DMS79 (cell line): ENCODE measurements at places on chromosomes 12 and 14.

- DNase-seq = no peak
Measured at GRCh38 chr12:40946612-40947194, 241.4 kb upstream of the PDZRN4 start.

DNA sequence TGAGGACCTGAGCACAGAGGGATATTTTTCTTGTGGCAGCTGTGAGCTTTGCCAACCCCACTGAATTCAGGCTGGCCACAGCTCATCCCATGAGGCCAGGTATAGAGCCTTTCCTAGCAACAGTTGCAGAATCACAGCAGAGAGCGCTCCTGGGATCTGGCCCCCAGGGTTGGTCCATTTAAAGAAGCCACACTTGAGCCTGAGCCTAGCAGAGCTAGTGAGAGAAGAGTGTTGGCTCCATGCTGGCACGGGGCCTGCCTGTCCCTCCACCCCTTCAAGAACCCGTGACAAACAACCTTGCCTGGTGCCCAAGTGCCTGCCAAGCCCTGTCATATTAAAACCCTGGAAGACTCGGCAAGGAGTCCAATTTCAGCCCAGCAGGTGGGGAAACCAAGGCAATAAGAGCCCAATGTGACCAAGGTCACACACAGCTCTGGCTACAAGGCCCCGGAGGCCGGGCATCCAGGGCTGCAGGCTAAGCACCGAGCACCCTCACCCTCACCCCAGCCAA, 91.6 kb downstream of the LRRC74A start:
- DNase-seq = peak; percentile 99

DNA sequence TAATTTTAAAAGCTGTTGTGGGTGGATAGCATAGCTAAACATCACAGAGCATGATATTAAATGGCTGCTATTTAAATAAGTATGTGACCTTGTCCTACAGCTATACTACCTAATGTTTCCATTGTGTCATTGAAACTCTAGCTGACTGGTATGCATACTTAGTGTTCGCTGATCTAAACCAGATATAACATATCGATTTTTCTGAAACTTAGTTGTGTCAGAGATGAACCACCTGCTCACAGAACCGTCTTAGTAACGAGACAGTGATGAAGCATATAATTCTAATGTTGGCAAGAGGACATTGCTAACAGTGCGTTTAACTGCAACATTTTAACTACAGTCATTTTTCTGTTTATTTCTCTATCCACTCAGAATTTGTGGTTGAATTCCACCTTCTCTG, 36.1 kb upstream of the NUAK1 start:
- DNase-seq = no peak

DNA sequence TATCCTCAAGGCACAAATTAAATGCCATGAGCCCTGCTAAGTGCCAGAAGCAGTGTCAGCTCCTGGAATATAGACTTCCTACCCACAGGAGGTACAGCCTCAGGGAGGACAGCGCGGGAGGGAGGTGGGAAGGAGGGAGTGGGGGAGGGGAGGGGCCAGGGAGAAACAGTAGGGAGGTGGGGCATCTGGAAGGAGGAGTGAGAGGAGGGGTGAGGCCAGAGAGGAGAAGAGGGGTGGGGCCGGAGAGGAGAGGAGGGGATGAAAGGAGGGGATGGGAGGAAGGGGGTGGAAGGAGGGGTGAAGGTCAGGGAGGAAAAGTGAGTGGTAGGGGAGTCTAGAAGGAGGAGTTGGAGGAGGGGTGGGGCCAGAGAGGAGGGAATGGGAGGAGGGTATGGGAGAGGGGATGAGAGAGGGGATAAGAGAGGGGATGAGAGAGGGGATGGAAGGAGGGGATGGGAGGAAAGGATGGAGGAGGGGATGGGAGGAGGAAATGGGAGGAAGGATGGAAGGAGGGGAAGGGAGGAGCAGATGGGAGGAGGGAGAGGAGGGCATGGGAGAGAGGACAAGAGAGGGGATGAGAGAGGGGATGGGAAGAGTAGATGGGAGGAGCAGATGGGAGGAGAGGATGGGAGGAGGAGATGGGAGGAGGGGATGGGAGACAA, 9.2 kb upstream of the CCDC197 start:
- no peak for DNase-seq

DNA sequence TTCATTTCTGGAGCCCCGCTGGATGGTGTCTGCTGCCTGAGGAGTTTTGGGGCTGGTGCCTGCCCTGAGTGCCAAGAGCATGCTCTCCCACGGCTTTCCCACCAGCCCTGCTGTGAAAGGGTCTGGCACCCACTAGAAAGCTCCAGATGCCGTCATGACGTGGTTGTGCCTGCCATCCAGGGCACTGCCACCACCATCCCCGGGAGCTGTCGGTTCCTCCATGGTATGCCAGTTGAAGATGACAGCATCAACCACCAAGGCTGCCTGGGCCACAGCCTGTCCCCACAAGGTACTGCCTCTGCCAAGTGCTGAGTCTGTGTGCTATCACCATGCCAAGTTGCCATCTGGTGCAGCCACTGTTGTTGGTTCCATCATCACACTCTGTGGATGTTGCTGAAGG, 85.9 kb downstream of the TTC8 start:
- DNase-seq = no peak

- DNase-seq = no peak
Measured at GRCh38 chr12:55847603-55848291, 5.0 kb upstream of the MMP19 start.

DNA sequence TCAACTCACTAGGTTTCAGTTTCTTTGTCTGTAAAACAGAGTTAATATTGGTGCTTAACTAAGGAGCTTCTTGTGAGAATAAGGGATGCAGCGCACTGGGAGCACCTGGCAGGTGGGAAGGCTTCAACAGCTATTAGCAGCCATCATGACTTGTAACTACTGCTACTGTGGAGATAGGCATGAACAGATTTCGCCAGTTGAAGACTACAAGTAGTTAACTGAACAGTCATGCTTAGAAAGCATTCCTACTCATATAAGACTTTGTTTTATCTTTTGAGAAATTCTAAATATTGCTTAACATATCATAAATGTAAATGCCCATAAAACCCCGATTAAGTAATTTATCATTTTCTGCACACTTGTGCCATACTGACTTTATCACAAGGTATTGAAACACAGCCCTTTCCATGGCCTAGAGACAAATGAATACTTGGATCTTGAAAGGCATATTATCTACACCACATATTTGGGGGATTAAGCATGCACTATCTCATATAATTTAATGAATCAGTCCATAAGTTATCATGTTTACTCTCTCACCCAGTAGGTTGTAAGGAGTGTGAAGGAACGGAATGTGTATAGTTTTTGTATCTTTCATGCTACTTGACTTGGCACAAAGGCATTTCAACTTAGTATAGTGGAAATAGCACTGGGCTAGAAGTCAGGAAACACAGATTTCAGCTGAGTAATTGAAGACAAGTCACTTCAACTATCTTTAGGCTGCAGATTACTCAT, 16.1 kb downstream of the NTN4 start:
- no peak for DNase-seq

DNA sequence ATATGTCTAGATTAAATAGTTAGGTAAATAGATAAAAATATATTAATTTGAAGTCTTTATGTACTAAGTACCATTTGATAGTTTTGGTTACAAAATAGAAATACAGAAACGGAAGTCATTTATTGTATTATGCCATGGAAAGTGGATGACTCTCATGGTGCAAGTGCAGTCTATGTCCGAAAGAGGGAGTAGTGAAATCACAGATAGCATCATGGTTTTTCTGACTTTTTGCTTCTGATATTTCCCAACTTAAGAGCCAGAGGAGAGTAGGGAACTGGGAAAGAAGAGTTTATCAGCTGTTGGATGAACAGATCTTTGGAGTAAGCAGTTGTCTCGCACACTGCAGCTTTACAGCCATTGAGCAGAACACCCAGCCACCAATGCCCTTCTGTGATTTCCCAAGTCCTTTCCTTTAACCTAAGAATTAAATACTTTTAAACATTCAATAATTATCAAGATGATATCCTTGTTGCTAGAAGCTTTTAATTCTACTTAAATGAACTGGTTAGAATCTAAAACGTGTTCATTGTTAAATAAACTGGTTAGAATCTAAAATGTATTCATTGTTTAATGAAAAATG, 18.4 kb upstream of the SRGAP1 start:
- DNase-seq = no peak

DNA sequence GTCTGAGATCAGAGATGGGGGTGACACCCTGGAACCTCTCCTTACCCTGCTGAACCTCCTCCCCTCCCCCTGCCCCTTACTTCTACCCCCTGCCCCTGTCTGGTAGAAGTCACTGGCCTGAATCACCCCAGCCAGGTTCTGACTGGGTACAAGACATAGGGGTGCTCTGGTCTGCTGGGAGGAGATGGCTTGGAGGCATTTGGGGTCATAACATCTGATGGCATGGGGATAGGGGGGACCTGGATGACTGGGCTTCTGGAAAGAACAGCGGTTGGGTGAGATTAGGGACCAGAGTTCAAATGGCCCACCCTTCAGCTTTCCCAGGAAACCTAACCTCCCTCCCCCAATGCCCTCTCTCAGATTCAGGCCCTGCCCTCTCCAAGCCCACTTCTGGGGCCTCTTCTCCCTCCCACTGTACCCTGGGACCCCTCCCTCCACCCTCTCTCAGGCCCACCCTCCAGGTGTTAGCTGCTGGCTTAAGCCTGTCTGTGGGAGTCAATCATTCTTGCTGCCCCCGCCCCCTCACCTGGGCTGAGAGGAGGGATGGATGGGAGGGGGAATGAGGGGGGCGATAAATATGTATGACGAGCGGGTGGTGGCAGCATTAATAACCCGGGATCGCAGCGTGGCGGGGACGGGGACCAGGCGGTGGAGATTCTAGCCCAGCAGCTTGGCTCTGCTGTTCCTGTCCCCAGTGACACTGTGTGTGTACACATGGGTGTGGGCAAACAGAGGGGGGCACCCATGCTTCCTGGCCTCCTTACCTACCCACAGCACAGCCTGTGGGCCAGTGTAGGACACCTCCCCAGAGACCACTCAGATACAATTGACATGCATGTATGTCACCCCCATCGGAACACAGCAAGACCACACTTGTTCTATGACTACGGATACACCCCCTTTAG, 5.9 kb downstream of the NXPH4 start:
- no peak for DNase-seq

GRCh38 chr14:75978249-75978731, 3.5 kb downstream of the TGFB3 start:
- DNase-seq = no peak

- DNase-seq = no peak
Measured at GRCh38 chr12:110637869-110638441, 24.0 kb downstream of the TCTN1 start.

GRCh38 chr14:52318826-52319645, 4.9 kb downstream of the PTGER2 start:
- no peak for DNase-seq

- DNase-seq = no peak
Measured at GRCh38 chr14:64792231-64792630, 87.5 kb downstream of the SPTB start.

GRCh38 chr14:71621980-71622605, 310.1 kb upstream of the RGS6 start:
- DNase-seq = no peak

DNA sequence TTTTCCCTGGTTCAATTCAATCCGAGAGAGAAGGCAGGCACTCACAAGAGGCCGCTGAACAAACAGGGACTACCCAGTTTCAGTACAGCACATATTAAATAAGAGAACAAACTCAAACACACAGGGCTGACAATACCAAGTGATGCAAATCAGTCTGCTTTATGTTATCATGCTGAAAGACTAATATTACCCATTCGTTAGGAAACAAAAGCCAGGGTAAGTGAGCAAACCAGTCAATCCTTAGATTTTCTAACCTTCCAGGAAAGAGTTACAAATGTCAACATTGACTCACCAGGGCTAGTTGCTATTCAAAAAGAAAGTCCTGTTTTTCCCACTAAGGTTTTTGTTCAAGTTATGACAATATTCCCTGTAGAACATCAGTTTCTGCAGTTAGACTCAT, 246.2 kb downstream of the C12orf42 start:
- DNase-seq = no peak

DNA sequence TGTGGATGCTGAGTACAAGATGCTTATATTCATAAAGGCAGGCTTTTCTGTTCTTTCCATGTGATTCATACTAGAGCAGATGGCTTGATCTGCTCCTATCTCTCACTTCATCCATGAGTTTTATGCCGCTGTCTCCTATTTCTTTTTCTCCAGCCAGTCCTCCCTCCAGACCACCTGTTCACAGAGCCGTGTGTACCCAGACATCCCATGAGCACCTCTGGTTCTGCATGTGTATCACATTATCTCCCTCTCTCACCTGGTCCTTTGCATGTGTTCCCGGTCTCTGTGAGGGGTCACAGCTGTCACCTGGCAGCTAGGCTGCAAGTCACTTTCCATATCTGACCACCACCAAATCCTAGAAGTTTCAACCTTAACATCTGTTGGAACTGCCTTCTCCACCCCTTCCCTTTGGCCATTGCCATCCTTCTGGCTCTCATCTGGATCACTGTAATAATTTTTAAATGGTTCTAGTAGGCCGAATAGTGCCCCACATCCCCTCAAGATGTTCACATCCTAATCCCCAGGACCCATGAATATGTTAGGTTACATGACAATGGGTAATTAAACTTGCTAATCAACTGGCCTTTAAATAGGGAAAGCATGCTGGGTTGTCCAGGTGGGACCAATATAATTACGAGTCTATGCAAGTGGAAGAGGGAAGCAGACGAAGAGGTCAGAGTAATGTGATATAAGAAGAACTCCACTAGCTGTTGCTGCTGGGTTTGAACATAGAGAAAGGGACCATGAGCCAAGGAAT, 168.1 kb downstream of the SNAPC1 start:
- DNase-seq = no peak

- no peak for DNase-seq
Measured at GRCh38 chr12:123491056-123491455, 33.1 kb downstream of the SNRNP35 start.

DNA sequence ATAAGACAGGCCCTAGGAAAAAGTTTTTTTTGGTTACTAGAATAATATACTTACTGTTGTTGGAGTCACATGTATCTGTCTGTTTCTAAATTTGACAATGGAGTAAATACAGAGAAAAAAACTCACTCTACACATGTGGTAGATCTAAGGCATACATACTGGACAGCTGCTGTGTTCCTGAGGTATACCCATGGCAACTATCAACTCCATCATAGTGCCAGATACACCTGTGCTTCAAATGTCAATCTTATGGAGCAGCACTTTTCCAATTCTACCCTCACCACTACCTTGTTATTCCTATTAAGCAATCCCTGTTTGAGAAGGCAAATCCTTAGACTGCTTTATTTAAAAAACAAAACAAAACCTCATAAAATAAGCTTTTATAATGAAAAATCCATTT, 3.3 kb downstream of the ZCRB1 start:
- no peak for DNase-seq

DNA sequence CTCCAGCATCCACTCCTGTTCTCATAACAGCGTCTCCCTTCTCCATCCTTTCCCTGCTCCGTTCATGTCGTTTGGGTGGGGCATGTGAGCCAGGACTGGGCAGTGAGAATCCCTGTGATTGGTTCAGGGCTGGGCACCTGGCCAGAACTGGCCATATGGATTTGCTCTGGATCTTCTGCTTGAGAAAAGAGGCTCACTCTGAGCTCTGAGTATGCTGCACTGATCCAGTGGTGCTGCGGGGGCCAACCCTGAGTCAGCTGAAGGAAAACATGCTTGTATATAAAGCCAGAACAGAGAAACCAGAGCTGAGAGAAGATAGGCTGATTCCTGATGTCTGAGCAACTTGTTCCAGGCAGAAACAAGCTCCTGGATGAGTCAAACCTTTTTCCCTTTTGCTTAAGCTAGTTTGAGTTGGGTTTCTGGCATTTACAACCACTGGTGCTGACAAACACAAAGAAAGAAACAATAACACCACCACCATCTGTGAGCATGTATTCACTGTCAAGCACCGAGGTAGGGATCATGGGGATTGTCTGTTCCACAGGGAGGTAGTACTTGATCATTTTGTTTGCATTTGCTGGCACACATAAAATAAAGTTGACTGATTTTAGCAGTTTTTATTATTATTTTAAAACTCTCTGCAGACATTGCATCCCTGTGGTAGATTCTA, 14.0 kb upstream of the HPD start:
- no peak for DNase-seq
